B cell (primary cell): ENCODE measurements at places on chromosomes 7 and 10.

DNA sequence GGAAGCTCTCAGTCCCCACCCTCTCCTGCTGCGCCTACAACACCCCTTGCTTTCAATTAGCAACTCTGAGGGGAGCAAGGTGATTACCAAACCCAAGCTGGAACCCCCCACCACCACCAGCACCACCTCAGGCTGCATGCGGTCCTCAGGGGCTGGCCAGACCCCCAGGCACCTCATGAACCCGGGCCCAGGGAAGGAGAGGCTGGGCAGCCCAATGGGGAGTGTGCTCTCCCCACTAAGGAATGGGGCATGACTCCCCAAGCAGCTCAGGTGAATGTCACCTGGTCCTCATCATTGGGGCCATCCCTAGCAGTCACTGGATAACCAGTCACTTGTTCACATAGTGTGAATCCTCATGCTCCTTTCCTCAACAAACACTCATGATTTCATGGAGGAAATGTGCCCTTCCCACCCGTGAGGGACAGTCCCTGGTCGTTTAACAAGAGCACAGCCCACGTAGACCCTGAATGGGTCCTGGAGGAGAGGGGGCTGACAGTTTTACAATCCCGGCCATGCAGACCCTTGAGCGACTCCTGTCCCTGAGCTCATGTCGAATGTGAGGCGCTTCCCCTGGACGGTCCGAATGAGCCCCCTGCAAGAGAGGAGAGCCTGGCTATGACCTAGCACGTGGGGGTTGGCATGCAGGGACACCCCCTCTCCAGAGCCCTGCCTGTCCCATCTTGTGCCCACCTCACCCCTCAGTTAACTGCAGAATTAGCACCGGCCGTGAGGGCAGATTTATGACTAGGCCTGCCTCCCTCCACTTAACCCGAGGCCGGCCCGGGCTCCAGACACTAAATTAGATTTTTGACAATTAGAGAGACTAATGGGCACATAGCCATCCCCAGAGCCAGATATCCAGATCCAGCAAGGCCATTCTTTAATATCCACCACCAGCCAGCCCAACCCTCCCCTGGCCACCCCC, 29.1 kb downstream of the POLL start:
- DNase-seq = no peak

GRCh38 chr7:85396676-85397075, 209.8 kb upstream of the SEMA3D start:
- DNase-seq = no peak

- DNase-seq = no peak
These were observed 34.4 kb upstream of the AGR3 start for GRCh38 chr7:16916105-16916639.

DNA sequence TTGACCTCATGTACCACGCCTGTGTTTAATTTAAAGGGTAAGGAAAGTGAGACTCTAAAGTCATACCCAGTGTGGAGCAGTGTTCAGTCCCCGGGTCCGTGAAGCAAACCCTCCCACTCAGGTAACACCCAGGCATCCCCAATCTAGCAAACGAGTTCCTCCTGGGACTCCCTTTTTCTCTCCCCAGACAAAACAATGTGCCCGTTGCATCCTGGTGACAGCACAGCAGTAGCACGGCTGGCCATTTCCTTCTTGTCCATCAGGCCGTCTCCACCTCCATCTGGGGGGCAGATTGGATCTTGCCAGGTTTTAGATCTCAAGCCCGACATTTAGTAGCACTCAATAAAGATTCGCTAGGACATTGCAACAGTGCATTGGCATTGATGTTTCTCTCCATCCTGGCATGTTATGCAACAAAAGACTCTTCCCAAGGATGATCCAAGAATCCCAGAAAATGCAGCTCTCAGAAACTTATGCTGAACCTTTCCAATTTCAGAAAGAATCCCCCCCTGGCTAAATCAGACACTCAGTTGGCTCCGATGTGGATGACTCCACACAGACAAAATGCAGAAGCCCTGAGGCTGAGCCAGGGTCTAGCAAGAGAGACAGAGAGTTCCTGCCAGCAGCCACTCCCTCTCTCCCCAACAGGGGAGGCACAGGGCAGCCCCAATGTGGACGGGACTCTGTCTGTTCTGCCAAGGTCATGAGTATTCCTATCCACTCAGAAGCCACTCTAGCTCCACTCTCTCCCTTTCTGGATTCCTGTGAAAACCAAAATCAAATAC, 274.5 kb upstream of the MGMT start:
- no peak for DNase-seq

- no peak for DNase-seq
These were observed 71.4 kb downstream of the ELMO1 start for GRCh38 chr7:37377231-37377630.

DNA sequence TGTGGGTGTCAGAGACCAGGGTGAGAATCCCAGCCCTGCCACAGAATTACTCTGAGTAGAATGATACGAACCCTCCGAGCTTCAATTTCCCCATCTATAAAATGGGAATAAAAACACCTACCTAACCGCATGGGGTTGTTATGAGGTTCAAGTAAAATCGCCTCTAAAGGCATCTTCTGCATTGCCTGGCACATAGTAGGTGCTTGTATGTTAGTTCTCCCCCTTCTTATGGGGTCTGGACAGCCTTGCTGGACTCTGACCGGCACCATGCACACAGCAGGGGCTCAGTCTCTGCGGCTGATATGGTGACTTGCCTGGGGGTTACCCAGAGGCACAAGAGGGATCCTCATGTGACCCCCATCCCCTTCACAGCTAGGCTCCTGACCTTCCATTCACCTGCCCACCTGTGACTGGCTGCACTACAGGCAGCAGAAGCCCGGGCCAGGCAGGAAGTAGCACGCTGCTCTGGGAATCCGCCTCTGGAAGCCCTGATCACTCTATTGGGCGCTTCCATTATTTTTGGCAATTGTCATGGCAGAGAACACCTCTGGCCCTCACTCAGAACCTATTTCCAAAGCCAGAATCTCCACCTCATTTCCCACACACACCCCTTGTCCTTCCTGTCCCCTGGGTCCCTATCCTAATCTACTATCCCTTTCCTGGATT, 6.0 kb downstream of the SH3PXD2A start:
- no peak for DNase-seq

GRCh38 chr10:54613162-54613561, 187.9 kb downstream of the PCDH15 start:
- DNase-seq = no peak

- no peak for DNase-seq
These were observed 287.5 kb downstream of the KCNMA1 start for GRCh38 chr10:77350134-77350533.

- DNase-seq = no peak
These were observed 1.5 kb upstream of the NRP1 start for GRCh38 chr10:33335801-33336581.
